AG08396 (cell line): ENCODE measurements at places on chromosomes 3 and 15.

GRCh38 chr3:107850681-107851080, 240.2 kb downstream of the CD47 start:
- DNase-seq: no peak

GRCh38 chr15:96309143-96309660, 21.3 kb upstream of the NR2F2 start:
- no peak for DNase-seq

- no peak for DNase-seq
Observed at GRCh38 chr3:133853063-133853924, 42.4 kb downstream of the RAB6B start.

DNA sequence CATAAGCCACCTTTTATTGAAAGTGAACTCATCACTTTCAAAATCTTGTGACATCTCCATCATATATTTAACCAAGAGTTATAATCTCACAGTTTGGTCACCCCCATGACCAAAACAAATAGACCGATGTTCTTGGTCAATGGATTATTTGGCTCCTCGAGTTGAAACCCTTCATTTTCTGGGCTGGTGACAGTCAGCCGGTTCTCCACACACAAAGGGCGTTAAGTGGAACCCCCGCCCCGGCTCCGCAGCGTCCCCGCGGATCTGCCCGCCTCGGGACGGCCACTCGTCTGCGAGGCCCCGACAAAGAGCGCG, 772 bp downstream of the TSPAN3 start:
- no peak for DNase-seq

DNA sequence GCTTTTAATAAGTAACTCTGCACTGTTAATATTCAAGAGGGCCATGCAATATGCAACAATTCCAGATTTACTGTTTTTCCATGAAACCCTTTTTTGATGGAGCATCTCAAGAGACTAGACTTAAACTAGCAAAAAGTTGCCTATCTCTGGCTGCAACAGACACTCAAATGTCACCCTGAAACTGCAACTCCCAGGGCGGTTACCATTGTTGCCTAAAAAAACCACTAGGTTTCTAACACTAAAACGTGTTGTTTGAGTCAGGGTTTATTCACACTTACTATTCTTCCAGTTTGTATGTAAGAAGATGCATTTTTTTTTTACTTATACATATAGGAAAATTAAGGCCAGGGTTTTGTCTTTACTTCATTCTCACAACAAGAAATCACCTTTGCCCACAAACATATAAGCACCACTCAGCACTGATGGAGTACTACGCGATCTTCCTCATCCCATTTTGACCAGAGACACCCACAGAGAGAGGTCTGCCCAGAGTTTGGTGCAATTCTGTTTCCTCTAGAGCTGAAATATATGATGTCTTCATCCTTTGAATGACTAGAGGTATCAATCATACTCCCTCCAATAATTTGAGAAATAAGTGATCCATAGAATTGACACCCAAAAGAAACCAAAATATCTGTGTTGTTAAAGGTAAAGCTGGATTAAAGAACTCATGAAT, 124.0 kb upstream of the SNTN start:
- no peak for DNase-seq

DNA sequence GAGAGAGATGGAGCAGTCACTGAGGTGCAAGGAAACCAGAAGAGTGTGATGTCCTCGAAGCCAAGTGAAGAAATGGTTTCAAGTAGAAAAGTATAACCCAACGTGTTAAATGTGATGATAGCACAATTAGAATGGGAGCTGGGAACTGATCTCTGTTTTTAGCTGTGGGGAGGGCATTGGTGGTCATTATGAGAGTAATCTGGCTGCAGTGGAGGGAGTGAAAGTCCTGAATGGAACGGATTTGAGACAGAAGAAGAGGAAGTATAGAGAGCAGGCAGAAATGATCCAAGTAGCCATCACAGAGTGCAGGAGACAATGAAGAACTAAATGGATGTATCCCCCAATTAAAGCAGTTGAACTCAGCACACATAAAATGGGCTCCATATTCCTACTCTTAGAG, 235.3 kb downstream of the IGSF11 start:
- DNase-seq: no peak

GRCh38 chr15:88491158-88491557, 23.6 kb downstream of the MRPS11 start:
- DNase-seq: no peak

DNA sequence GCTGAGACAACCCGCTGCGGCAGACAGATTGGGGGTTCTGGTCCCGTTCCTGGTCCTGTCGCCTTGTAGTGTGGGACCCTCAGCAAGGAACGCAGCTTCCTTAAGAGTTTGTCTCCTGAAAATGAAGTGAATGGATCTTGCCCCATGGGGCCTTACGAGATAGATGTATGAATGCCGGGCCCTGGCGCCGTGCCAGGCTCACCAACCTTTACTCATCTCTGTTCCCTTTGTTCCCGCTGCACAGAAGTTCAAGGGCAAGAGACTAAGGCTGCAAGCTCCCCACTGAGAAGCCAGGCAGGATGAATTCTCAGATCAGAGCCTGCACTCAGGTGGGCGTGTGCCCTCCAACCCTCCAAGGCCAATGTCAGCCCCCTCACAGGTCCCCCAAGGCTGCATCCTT, 162.7 kb upstream of the IQSEC1 start:
- DNase-seq: no peak

GRCh38 chr3:126517291-126517951, at the start of gene UROC1:
UROC1 (minus strand) TSS chr3:126517773; CDS start chr3:126517719, 54 bp downstream.
- no peak for DNase-seq

GRCh38 chr3:167394003-167394402, 13.9 kb upstream of the ZBBX start:
- no peak for DNase-seq

GRCh38 chr3:44208568-44208967, 33.1 kb upstream of the TOPAZ1 start:
- DNase-seq: no peak

- DNase-seq: no peak
Observed at GRCh38 chr3:169781209-169781855, 8.1 kb downstream of the MYNN start.

- DNase-seq: no peak
Observed at GRCh38 chr3:2354702-2355101, 256.0 kb downstream of the CNTN4 start.

GRCh38 chr15:99439524-99439835, 126.3 kb upstream of the MEF2A start:
- no peak for DNase-seq

DNA sequence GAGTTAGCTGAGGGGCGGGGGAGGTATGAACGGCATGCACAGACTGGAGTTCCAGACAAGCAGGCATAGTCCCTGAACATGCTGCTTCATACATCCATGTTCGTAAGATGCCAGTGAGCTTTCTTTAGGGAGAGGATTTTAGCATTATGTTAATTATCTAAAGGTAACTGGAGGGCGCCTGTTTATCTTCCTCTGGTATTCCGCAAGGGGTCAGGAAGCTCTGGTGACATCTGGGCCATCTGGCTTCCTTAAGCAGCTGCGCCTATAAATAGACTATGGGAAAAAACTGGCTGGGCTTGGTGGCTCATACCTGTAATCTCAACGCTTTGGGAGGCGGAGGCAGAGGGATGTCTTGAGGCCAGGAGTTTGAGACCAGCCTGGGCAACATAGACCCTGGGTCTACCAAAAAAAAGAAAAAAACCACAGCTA, 1.5 kb upstream of the FBXO22 start:
- DNase-seq: no peak

- no peak for DNase-seq
Observed at GRCh38 chr15:52303093-52303772, 7.6 kb upstream of the MYO5C start.

- DNase-seq: peak; percentile 39
Observed at GRCh38 chr15:71011503-71012155, 103.6 kb upstream of the THSD4 start.

GRCh38 chr3:66481071-66482017, 19.5 kb downstream of the LRIG1 start:
- peak; percentile 27 for DNase-seq

GRCh38 chr3:8596321-8597218, 48.0 kb downstream of the SSUH2 start:
- no peak for DNase-seq

DNA sequence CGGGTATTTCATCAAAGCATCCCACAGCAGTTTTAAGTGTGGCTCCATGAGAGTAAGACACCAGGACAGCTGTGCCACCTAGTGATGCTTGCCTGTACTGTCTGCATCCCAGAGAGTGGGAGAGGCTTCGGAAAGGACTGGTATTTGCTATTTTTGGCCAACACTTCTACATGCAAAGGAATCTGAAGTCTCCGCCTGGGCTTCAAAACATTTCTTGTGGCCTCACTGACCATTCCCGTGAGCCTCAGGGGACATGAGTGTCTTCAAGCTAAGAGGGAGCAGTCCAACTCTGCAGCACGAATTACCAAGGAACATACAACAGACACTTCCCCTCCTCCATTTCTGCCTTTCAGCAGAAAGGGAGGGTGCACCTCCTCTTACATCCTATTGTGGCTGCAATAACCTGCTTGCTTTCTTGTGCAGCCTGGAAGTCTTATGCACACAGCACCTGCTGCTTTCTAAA, 177.5 kb downstream of the RORA start:
- peak; percentile 66 for DNase-seq

DNA sequence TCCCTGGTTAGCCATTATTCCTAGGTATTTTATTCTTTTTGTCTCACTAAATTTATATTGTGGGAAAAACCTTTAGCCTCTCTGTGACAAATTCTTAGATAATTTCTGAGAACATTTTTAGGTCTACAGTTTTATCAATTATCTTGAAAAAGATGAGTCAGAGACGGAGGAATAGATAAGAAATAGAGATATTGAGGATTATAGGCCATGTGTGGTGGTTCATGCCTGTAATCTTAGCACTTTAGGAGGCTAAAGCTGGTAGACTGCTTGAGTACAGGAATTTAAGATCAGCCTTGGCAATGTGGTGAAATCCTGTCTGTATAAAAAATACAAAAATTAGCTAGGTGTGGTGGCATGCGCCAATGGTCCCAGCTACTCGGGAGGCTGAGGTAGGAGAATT, 960.2 kb downstream of the SQOR start:
- no peak for DNase-seq

DNA sequence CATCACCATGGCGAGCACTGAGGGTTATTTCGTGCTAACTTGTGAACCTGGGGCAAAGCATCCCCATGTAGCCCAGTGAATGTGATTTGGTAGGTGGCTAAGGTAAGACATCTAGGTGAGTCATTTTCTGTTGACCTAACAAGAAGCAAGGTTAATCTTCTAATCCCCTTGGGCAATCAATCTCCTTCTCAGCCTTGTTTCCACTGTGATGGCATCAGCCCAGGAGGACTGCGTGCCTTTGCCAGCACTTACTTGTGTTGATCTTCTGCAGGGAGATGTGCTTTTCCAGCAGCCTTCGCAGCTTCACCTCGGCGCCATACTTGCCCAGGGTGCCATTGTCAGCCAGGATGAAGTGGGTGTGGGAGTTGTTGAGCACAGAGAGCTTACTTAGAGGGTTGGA, 35.7 kb downstream of the TRPM1 start:
- no peak for DNase-seq

GRCh38 chr3:60594025-60594424, 657.2 kb downstream of the FHIT start:
- no peak for DNase-seq

GRCh38 chr15:98596885-98597392, 51.4 kb upstream of the IGF1R start:
- no peak for DNase-seq
